Psoas muscle (tissue), 8 donors: ENCODE measurements at places on chromosomes 11 and 22. TPM values are rescaled to one million over a fixed set of nuclear protein-coding genes. Genes with fewer than 3 reads are reported as not detected.

DNA sequence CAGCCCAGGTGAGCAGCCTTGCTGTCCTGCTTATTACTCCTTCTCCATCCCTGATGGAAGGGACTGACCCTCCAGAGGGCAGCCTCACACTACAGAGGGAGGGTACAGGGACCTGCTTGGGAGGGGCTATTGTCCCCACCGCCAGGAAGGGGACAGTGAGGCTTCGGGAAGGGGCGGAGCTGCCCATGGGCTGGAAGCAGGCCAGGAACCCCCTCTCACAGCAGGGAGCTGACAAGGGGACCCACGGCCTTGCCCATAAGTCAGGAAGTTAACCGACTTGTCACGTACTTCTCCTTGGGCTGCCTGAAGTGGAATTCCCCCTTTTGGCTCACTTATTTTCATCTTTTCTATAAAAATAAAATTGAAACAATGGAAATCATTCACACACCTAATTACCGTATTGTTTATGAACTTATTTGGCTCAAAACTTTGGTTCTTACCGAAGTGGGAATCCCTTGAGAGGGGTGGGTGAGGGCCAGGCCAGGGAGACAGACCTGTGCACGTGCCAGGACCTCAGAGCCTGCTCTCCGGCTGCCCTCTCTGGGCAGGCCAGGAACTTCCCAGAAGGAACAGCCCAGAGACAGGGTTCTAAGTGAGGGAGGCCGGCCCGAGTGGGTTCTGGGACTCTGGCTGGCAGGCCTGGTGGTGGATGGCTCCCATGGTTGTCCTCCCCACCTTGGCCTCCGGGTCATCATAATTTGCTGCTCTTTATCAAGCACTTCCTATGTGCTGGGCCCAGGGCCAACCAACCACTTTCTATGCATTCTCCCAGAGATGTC is 5.8 kb downstream of the MGAT3 start:
- no peak for DNase-seq
- H3K4me1 ChIP-seq = peaks cover 13% of the 10 kb centered on the region
- no peak overlapping the region for H3K4me3 ChIP-seq
- H3K27ac ChIP-seq = peak overlapping the region; percentile 60

- H3K27ac ChIP-seq = no peak overlapping the region
- H3K4me3 ChIP-seq = no peak overlapping the region
- H3K27me3 ChIP-seq = no peaks in the 10 kb centered on the region
- H3K36me3 ChIP-seq = peaks cover 49% of the 10 kb centered on the region
- H3K4me1 ChIP-seq = no peaks in the 10 kb centered on the region
- no peak for DNase-seq
Observed at GRCh38 chr11:64934682-64935358, 873 bp downstream of the GPHA2 start.

DNA sequence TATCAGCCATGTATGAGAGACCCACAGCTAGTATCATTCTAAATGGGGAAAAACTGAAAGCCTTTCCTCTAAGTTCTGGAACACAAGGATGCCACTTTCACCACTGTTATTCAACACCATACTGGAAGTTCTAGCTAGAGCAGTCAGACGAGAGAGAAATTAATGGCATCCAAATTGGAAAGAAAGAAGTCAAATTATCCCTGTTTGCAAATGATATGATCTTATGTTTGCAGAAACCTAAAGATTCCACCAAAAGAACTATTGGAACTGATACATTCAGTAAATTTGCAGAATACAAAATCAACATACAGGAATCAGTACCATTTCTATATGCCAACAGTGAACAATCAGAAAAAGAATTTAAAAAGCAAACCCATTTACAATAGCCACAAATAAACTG is 226.0 kb downstream of the TRPC6 start:
- H3K4me1 ChIP-seq = no peaks in the 10 kb centered on the region
- no peak overlapping the region for H3K4me3 ChIP-seq
- no peaks in the 10 kb centered on the region for H3K27me3 ChIP-seq
- H3K27ac ChIP-seq = no peak overlapping the region

Gene RAC2
- total RNA-seq = 5.0 TPM

- no peaks in the 10 kb centered on the region for H3K4me1 ChIP-seq
- no peak overlapping the region for H3K27ac ChIP-seq
- H3K36me3 ChIP-seq = no peaks in the 10 kb centered on the region
- no peak overlapping the region for H3K4me3 ChIP-seq
- no peak for DNase-seq
Observed at GRCh38 chr22:28172892-28173670, 254.0 kb upstream of the PITPNB start.

GRCh38 chr11:69111624-69112542 is 43.9 kb upstream of the SMIM38 start:
- no peak overlapping the region for H3K27ac ChIP-seq
- DNase-seq = no peak
- H3K4me3 ChIP-seq = no peak overlapping the region
- no peaks in the 10 kb centered on the region for H3K36me3 ChIP-seq
- H3K27me3 ChIP-seq = no peaks in the 10 kb centered on the region

DNA sequence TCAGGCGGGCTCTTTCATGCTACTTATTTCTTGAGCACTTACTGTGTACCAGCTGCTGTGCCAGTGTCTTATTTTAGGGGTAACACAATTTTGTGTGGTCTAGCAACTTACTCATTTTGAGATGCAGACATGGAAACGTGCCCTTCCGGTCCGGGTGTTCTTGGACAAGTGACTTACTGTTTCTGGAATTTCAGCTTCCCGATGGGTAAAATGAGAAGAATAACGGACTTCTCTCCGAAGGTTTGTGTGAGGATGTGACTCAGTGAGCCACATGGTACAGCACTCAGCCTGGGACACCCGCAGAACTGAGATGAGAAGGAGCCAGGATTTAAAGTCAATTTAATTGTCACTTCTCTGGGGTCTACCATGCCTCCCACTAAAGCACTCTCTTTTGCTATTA is 114.5 kb upstream of the SYT13 start:
- H3K4me3 ChIP-seq = no peak overlapping the region
- H3K36me3 ChIP-seq = no peaks in the 10 kb centered on the region
- H3K4me1 ChIP-seq = no peaks in the 10 kb centered on the region

GRCh38 chr22:24760708-24761306 is 13.7 kb downstream of the PIWIL3 start:
- H3K4me3 ChIP-seq = no peak overlapping the region
- H3K4me1 ChIP-seq = no peaks in the 10 kb centered on the region
- DNase-seq = no peak
- H3K27me3 ChIP-seq = peaks cover 11% of the 10 kb centered on the region

DNA sequence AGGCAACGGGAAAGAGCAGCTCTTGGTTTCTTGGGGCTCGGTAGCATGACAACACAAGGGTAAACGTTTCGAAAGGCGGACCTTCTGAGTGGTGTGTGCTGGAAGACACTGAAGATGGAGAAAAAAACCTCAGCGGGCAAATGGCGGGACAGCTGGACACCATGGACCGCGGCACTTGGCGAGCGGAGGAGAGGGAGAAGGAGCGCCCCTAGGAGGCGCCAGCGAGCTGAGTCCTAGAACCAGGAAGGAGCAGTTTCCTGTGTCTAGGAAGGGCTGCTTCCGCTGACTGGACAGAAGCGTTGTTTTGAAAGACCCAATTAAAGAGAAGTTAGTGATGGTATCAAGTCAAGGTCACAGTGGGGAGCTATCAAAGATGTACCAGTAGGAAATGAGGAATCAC is 44.0 kb upstream of the OPCML start:
- no peak for DNase-seq
- H3K27me3 ChIP-seq = peaks cover 3% of the 10 kb centered on the region
- no peak overlapping the region for H3K4me3 ChIP-seq
- no peak overlapping the region for H3K27ac ChIP-seq

GRCh38 chr22:42282943-42283277 is 12.5 kb upstream of the TCF20 start:
- H3K27ac ChIP-seq = no peak overlapping the region
- H3K4me3 ChIP-seq = peak overlapping the region; percentile 46
- H3K36me3 ChIP-seq = no peaks in the 10 kb centered on the region
- DNase-seq = no peak
- peaks cover 16% of the 10 kb centered on the region for H3K27me3 ChIP-seq
